ENCODE measurements at places on chromosomes 4 and X.

DNA sequence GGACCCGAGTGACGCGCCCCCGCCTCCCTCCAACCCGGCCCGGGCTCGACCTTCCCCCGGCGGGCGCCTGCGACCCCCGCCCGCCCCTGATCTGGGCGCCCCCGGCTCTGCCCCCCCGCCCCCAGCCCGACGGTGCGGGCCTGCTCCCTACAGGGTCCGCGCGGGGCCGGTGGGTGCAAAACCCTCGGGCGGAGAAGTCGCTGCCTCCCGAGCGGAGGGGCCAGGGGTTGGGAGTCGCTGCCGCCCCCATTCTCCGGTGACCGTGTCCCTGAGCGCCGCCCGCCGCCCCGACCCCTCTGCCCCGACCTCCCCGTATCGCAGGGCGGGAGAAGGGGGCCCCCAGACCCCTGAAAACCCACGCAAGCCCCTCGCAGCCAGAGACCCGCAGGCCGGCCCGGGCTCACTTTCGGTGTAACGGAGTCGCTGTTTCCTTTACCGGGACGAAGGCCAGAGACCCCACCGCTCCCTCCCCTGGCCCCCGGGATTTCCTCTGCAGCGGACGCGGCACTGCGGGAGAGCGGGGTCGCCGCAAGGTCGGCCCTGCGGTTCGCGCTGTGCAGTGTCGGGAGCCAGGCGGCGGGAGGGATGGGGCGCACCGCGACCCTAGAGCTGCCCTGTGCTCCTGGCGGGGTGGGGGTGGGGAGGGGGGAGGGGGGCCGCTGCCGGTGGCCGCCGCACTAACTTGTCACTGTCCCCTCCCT is 729 bp upstream of the CPLX1 start:
- DNase-seq = no peak

GRCh38 chrX:38220415-38221390 is at the start of gene SRPX:
Gene SRPX, minus strand, starts transcription at chrX:38220871. Its CDS starts 79 bp downstream, at chrX:38220792.
- DNase-seq = no peak

DNA sequence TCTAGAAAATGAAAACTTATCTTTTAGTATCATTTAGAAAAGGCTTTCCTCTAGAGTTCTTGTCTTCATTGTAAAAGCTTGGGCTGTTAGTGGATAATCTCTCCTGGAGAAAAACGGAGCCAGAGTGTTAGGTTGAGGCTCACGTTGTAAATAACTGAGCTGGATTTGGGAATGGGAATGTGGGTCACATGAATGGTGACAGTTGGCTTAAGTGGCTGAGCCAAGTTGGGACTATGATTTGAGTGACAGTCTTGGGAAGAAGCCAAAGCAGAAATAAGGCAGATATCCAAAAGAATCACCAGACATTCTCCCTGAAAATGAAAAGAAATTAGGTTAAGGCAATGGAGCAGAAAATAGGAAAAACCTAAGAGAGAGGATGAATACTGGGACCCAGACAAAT is 33.6 kb upstream of the PDGFC start:
- no peak for DNase-seq

- DNase-seq = no peak
Measured at GRCh38 chr4:30434656-30435055, 285.5 kb upstream of the PCDH7 start.

GRCh38 chrX:134969726-134970125 is 21.1 kb upstream of the SMIM10 start:
- DNase-seq = no peak

DNA sequence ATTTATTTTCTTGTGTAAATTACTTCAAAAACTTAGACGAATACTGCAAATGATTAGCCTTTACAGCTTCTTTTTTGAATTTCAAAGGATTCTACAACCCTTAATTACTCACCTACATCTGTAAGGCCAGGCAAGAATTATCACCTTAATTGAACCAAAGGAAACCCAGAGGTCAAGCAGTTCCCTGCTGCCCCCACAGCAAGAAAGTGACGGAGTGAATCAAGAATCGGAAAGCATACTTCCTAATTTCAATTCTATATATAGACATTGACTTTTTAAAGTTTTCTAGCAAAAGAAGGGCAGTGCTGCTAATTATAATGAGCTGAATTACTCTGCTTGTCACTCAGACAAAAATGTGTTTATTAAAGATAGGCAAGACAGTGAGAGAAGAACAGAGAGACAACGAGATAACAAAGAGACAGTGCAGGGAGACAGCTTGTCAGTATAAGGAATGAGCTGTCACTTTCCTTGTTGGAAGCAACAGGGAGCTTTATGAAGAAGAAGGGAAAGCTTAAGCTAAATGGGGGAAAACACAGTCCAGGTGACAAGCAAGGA is 47.5 kb upstream of the SPANXN4 start:
- DNase-seq = no peak

DNA sequence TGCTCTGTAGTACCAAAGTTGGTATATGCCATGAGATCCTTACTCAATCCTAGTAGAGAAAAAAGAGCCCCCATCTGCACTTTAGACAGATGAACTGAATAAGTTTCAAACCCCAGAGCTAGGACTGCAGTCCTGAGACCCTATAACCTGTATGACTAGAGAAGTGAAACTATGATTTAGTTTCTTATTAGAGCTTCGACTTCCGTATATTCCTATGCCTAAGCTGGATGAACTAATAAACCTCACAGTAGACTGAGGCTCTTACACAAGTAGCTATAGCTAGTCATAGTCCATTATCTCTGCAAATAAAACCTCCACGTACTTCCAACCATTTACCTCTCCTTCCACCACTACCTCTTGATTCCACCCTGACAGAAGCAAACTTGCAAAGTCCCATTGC is 6.3 kb upstream of the OTUD4 start:
- no peak for DNase-seq

DNA sequence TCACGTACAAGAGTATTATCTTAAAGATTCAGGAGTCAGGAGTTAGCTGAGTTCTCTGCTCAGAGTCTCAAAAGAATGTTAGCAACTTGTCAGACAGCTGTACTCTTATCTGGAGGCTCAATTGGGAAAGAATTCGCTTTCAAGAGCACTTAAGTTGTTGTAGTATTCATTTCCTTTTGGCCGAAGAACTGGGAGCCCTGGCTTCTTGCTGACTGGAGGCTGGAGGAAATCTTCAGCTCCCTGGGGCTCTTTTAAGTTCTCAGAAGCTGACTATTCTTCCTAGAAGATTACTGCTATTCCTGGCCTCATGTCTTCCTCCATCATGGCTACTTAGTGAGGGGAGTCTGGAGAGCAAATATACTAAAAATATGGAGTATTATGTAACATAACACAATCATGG is 587.2 kb downstream of the EPHA5 start:
- no peak for DNase-seq

DNA sequence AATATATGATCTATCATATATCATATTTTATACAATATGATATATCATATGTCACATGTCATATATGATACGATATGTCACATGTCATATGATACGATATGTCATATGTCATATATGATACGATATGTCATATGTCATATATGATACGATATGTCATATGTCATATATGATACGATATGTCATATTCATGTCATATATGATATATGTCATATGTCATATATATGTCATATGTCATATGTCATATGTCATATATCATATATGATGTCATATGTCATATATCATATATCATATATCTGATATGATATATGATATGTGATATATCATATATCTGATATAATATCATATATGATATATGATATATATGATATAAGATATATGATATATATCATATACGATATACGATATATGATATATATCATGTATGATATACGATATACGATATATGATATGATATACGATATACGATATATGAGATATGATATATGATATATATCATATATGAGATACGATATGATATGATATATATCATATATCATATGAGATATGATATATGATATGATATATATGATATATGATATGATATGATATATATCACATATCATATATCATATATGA is 122.3 kb upstream of the USP9X start:
- DNase-seq = no peak

DNA sequence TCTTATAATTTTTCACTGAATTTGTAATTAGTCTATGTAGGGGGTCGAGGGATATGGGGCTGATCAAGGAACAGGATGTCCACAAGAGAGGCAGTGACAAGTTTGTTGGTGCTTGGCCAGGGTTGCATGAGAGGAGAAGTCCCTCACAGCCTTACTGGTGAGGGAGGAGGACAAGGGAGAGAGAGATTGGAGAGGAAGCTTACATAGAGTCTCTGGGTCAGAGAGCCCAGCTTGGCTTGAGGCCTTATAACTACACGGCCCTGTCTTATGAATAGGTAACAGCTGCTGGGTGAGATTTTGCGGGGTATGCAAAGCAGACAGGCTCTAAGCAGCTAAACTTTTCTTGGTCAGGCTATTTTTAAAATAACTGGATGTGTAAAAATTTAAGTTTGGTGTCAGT is 37.9 kb upstream of the OTUD4 start:
- DNase-seq = no peak

DNA sequence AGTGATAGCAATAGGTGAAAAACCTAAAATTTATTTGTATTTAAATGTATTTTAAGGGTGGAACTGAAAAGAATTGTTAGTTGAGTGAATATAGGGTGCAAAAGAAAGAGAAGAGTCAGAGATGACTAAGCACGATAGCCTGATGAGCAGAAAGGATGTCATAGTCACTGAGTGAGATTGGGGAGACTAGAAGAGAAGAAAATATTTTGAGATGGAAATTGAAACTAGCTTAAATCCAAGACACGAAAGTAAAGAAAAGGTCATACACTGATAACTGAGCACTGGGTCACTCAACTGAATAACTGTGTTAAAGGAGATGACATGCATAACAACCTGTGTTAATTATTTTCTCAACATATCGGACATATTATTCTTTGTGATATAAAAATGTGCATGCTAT is 55.5 kb downstream of the SPANXN4 start:
- DNase-seq = no peak

GRCh38 chr4:165464813-165465381 is 86.1 kb downstream of the CPE start:
- no peak for DNase-seq

DNA sequence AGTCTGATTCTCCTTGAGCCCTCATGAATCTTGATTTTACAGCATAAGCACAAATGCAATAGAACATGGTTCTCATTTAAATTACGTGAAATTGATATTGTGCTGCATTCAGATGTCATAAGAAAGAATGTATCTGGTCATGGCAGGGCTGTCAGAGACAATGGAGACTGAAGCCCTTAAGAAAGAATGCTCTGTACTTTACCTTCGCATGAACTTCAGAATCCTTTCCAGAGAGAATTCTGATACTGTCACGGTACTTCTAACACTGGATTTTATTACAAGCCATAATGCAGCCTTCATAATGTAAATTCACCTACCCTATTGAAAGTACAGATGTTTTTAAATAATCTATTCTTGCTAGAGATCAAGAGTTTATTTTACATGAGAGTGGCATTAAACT is 677.9 kb upstream of the ADGRL3 start:
- no peak for DNase-seq

Data from activated CD8-positive, alpha-beta memory T cell treated with anti-CD3 and anti-CD28 coated beads, Interleukin-2, amount 50 U/mL, for 4 hours (primary cell).